ENCODE measurements at places on chromosomes 4 and X.
A peak's percentile ranks its signal among the peaks of the same experiment; 100 is the strongest.

DNA sequence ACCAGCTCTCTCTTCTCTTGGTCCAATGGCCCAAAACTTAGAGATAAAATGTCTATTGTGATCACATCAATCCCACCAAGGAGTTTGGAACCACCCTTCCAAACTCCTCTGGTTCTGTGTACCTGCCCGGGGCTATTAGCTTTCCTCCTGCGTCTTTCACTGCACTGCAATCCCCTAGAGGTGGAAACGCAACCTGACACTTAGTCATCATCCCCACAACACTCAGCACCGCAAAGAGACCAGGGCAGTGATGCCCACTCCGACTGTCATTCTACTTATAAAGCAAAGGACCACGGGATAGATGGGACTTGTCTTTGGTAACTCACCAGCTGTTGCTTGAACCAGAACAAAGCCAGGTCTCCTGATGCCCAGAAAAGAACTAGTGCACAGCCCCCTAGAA, 22.0 kb downstream of the AFAP1 start:
- no peak for DNase-seq

DNA sequence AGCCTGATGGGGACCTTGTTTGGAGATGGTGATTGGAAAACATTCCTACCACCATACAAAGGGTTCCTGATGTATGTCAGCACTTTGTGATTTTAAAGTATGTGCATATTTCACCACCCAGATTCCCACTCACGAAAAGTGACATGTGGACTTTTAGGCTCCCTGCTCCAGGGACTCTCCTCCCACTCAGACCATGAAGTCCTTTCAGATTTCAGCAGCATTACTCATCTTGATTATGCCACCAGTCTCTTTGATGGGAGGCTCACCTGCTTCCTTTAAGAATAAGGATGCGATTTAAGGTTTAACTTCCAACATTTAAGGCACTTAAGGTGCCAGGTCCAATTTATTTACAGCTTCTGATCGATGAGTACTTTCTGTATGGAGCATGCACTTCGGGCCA, 204.4 kb downstream of the PPARGC1A start:
- no peak for DNase-seq

DNA sequence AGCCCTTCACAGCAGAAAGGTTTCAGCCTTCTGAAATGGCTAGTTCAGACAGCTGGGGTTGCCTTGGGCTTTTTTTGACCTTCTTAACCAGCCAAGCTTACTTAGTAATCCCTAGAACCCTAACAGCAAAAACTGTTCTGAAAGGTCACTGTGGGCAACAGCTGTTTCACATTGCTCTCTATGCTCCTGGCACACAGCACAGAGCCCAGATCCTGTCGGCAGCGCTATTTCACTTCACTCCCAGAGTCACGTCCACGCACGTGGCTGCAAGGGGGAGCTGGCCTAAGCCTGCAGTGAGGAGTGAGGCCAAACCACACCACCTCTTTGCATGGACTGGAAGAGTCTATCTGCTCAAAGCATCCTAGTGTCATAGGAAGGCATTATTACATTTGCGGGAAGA, 32.0 kb upstream of the STS start:
- no peak for DNase-seq

- no peak for DNase-seq
Measured at GRCh38 chr4:126611900-126612299, 1020.9 kb upstream of the INTU start.

DNA sequence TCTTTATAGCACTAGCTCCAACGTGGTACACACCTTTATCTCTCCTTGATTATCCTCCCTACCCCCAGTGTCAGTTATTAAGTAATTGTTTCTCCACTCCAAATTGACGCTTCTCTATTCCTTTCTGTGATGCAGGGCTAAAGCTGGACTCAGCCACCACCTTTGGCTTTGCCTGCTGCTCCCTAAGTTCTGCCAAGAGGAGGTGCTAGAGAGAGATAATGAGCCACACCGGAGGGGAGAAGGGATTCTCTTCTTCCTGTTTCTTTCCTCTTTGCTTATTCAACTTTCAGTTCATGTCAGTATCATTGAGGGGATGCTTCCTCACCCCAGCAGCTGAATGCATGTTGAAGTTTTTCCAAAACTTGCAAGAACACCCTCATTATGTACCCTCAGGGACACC, 176.5 kb downstream of the GBA3 start:
- no peak for DNase-seq

GRCh38 chr4:173493041-173493440, 37.0 kb downstream of the HAND2 start:
- DNase-seq, result no peak

DNA sequence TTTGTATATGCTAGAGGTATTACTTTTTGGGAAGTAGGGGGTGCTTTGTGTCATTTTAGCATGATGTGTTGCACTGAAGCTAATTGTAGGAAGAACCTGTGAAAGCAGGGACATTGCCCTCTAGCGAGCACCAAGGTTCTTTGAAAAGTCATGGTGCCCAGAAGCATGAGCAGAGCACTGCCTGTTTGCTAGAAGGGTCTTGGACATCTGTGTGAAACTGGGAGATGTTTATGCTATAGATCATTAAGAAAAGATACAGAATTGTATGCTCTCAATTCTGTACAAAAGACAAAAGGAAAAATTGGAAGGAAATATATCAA, 14.7 kb downstream of the GRPR start:
- DNase-seq, result no peak

DNA sequence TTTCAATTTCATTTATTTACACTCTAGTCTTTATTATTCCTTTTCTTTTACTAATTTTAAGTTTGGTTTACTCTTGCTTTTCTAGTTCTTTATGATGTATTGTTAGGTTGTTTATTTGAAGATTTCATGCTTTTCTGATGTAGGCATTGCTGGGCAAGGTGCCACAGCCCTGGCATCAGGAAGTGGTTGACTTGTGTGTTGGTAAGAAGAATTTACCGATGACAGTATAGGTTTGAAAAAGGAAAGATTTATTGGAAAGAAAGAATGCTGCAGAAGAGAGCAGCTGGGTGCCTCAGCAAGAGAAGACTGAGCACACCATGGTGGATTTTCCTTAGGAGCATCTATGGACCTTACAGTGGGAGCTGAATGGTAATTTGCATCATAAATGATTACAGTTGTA, 153.2 kb downstream of the KLF8 start:
- DNase-seq, result peak; percentile 34

DNA sequence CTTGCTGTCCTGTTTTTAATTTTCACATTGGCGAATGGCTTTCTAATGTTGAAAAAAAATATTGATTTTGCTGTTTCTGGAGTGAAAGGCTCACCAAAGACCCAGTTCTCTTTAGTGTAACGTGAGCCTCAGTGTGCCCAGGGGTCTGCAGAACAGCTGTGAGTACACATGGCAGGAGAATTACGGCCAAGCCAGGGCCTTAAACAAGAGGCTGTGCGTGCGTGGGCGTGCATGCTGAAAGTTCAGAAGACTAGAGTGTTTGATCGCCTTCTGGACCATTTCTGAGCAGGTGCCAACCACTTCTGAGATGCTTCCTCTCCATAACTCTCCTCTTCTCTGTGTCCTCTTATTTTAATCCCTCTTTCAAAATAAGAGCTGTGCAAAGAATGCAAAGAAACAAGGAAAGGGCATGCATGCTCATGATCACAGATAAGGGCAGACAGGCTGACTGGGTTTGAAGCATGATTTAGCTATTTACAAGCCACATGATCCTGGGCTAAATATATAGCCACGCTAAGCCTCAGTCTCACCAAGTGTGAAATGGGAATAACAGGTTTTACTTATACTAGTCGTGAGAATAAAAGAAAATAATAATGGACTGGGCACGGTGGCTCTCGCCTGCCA, 9.9 kb downstream of the PHEX start:
- no peak for DNase-seq

Measured in CD4-positive, alpha-beta T cell treated with Interleukin-12 subunit alpha and Interleukin-12 subunit beta, for 1 hour (primary cell).